ENCODE measurements at places on chromosomes 6 and 20. TPM values are rescaled to one million over a fixed set of nuclear protein-coding genes. Genes with fewer than 3 reads are reported as not detected.

DNA sequence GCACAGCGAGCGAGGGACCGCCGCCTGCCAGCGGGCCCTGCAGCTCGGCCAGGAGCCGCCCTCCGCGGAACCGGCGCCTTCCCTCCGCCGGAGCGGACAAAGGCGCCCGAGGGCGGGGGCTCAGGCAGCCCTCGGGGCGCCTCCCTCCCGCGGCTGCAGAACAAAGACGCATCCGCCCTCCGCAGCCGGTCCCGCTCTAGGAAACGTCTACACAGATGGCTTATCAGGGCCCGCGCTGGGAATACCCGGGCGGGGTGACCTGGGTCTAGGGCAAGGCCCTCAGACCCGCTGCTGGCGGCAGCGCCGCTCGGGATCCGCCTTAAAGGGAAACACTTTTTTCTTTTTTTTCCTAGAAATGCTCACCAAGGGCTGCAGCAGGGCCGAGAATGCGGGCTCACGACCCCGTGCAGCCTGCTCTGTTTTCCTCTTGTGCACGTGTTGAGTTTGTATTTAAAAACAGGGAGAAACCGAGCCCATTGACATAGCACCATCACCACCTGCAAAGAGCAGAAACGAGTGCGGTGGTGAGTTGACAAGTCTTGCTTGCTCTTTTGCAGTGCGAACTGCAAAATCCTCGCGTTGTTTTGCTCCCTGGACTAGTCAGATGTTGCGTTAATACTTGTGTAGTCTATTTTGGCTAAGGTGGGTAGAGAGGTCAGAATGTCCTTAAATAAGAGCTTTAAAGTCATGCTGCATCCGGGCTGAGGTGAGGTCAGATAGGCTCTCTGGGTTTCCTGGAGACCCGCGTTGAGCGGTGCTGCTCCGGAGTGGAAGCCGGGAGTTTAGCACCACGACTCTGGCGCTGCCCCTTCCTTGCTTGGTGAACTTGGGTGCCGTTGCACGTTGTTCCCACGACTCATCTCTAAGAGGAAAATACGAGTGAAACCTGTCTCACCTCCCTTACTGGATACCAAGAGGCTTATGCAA, 1.1 kb upstream of the RPS6KA2 start:
- DNase-seq, result no peak
- peaks cover 42% of the 10 kb centered on the region for H3K27me3 ChIP-seq
- H3K27ac ChIP-seq, result no peak overlapping the region
- H3K36me3 ChIP-seq, result no peaks in the 10 kb centered on the region
- H3K4me1 ChIP-seq, result peaks cover 12% of the 10 kb centered on the region

GRCh38 chr6:23851522-23851921, 274.5 kb upstream of the NRSN1 start:
- no peak overlapping the region for H3K4me3 ChIP-seq
- no peaks in the 10 kb centered on the region for H3K4me1 ChIP-seq
- H3K36me3 ChIP-seq, result no peaks in the 10 kb centered on the region
- no peak for DNase-seq
- no peak overlapping the region for H3K27ac ChIP-seq

DNA sequence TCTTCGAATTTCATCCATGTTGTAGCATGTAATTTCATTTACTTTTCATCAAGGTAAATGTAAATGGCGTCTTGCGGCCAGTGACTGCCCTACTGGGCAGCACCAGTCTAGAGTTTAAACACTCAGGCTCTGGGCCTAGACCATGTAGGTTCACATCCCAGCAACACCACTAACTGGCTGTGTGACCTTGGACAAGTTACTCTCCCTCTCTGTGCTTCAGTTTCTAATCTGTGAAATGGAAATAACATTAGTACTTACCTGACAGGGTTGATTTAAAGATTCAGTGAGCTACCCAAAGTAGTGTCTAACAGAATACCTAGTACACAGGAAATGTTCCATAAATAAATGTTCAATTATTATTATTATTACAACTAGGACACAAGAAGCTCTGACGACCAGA, 29.3 kb downstream of the PDRG1 start:
- H3K4me3 ChIP-seq, result no peak overlapping the region
- no peak overlapping the region for H3K27ac ChIP-seq
- no peaks in the 10 kb centered on the region for H3K27me3 ChIP-seq
- no peaks in the 10 kb centered on the region for H3K36me3 ChIP-seq
- no peak for DNase-seq

DNA sequence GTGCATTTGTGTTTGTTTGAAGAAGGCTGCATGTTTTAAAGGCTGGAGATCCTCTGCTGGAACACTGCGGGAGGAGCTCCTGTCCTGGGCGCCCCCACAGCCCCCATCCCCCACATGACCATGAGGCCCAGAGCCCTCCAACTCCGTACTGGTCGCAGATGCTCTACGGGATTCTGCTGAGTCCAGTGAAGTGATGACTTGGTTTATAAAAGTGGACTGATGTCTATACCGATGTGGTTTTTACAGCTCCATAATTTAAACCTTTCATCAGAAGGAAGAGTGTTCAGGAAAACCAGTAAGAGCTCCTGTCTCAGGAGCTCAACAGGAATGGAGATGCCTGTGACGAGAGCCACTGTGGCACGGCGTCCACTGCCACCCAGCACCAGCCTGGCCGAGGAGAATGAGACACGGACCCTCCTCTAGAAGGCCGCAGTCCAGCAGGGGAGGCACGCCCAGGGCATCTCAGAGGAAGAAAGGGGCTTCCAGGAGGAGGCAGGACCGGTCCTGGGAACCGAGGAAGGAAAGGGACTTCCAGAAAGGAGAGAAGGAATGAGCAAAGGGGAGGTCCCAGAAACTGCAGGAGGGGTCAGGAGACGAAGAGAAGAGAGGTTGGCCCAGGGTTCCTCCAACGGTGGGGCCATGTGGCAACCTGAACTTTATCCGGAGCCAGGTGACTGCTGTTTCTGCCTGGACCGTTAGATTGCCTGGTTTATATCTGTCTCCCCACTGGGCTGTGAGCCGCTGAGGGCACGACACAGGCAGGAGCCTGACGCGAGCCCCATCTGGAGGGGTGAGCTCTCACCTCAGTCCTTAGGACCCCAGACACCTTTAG, 26.9 kb downstream of the BFSP1 start:
- no peak for DNase-seq
- H3K4me3 ChIP-seq, result peak overlapping the region; percentile 36

CST4 gene
- not detected for total RNA-seq

ZBTB46 gene
- total RNA-seq, result 15.2 TPM

DNA sequence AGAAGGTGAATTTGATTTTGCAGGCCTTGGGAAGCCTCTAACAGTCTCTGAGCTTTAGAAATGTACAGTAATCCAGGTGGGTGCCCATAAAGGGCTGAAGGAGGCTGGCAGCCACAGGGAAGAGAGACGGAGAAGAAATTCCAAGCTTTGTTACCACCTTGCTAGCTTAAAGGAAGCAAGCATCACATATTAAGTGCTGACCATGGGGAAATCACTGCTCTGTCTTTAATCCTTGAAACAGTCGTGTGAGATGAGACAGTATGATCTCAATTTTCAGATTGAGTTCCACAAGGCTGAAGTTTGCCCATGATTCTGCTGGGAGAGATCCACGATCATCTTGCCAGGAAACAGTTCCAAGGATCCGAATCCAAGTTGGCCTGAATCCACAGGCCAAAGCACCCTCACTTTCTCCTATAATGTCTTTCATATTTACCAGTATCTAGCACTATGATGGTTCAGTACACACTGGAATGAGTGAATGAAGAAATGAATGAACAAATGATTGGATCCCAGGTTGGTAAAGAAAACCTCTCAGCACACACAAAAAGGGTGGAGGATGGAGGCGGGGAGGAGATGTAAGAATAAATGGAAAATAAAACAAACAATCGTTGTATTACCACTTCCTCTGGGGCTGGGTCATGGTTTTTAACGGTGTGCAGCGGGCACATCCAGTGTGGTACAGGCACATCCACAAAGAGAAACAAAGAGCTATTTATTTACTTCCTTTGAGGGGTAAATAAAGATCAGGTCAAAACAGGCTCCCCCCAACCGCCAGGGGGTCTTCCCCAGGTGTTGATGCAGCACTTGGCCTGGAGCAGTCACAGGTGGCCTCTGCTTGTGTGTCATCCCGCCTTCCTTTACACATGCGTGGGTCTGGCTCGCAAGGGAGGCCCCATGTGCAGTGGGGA, 28.2 kb upstream of the TAF8 start:
- 0 out of 2 replicates have a peak, but pooled peaks cover 2% of the 10 kb centered on the region for H3K4me1 ChIP-seq
- H3K27me3 ChIP-seq, result no peaks in the 10 kb centered on the region
- no peak overlapping the region for H3K4me3 ChIP-seq
- H3K36me3 ChIP-seq, result no peaks in the 10 kb centered on the region
- DNase-seq, result no peak
- H3K27ac ChIP-seq, result no peak overlapping the region

DNA sequence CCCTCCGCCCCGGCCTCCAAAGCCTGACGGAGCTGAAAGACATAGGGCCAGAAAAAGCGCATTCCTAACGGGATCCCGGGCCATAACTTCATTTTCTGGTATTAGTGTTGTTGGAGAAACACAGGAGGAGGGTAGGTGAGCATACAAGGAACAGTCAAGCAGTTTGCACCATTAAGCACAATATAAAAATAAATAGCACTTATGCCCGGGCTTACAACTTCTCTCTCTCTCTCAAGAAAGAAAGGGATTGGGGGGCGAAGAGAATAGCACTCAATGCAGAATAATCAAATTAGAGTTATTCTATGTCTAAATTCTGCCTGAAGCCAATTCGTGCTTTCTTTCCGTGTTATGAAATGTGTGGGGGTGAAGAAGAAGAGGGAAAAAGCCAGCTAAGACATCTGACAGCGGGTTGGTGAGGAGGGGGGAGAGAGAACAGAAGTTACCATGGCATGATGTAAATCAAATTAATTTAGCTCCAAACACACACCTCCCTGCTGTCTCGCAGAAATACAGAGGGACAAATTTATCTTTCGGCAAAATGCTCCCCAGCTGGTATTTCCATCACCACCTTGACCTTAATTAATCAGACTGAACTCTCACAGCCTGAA, 508 bp upstream of the METTL24 start:
- no peak for DNase-seq
- H3K36me3 ChIP-seq, result no peaks in the 10 kb centered on the region
- H3K4me1 ChIP-seq, result no peaks in the 10 kb centered on the region
- H3K4me3 ChIP-seq, result peak overlapping the region; percentile 26
- peaks cover 49% of the 10 kb centered on the region for H3K27me3 ChIP-seq

LY6G6C gene
- total RNA-seq, result 0.23 TPM

TMEM14C gene
- total RNA-seq, result 159 TPM

GRCh38 chr6:136550330-136551071, at the start of gene MAP7:
TSS of gene MAP7 (minus strand) at chr6:136550422. CDS start at chr6:136550408, 14 bp downstream.
- H3K27me3 ChIP-seq, result peaks cover 14% of the 10 kb centered on the region
- H3K4me3 ChIP-seq, result peak within 1 kb of the TSS; percentile 55

- H3K27me3 ChIP-seq, result no peaks in the 10 kb centered on the region
- DNase-seq, result no peak
- H3K27ac ChIP-seq, result peak overlapping the region; percentile 77
- peaks cover 8% of the 10 kb centered on the region for H3K36me3 ChIP-seq
- no peak overlapping the region for H3K4me3 ChIP-seq
These were observed 5.0 kb downstream of the TNFRSF6B start for GRCh38 chr20:63701329-63702035.

DNA sequence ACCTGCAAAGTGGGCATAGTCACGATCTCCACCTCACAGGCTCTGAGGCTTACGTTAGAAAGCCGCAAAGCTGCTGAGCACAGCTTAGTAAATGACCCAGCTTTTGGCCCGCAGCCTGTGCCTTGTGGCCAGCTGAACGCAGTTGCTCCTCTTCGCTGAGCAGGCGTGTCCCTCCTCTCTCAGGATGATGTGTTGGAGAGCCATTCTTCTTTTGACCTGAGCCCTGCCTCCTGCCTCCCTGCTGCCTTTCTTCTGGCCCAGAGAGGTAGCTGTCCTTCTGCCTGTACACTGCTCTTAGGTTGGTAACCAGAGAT, 47.6 kb upstream of the MYL9 start:
- H3K27ac ChIP-seq, result no peak overlapping the region
- H3K36me3 ChIP-seq, result no peaks in the 10 kb centered on the region
- H3K4me1 ChIP-seq, result no peaks in the 10 kb centered on the region
- no peak overlapping the region for H3K4me3 ChIP-seq
- DNase-seq, result no peak
- no peaks in the 10 kb centered on the region for H3K27me3 ChIP-seq

GRCh38 chr6:26355366-26355765, 9.6 kb upstream of the BTN3A2 start:
- DNase-seq, result no peak
- H3K27ac ChIP-seq, result no peak overlapping the region
- H3K36me3 ChIP-seq, result no peaks in the 10 kb centered on the region
- no peak overlapping the region for H3K4me3 ChIP-seq
- H3K27me3 ChIP-seq, result no peaks in the 10 kb centered on the region

FRMD1 gene
- 0.15 TPM for total RNA-seq

- H3K27ac ChIP-seq, result no peak overlapping the region
- no peaks in the 10 kb centered on the region for H3K4me1 ChIP-seq
- no peaks in the 10 kb centered on the region for H3K36me3 ChIP-seq
- H3K27me3 ChIP-seq, result no peaks in the 10 kb centered on the region
- H3K4me3 ChIP-seq, result no peak overlapping the region
These were observed 42.5 kb downstream of the PIGU start for GRCh38 chr20:34634392-34634791.

DNA sequence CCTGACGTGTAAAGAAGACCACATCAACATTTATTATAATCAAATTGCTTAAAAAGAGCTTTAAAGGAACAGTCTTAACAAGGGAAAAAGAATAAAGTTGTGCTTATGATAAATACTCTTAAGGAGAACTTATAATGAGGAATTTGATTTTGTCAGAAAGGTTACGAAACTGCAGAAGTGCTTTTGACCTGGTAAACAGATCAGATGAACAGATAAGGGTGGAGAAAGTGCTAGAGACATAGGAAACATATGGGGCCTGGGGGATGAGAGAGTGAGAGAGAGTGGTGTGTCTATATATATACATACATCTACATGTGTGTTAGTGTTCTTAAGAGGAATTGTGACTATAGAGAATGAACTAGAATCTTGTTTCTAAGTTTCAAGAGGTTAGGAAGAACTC, 186.2 kb upstream of the GJE1 start:
- H3K4me3 ChIP-seq, result no peak overlapping the region
- no peak for DNase-seq
- H3K36me3 ChIP-seq, result no peaks in the 10 kb centered on the region
- no peaks in the 10 kb centered on the region for H3K27me3 ChIP-seq

DNA sequence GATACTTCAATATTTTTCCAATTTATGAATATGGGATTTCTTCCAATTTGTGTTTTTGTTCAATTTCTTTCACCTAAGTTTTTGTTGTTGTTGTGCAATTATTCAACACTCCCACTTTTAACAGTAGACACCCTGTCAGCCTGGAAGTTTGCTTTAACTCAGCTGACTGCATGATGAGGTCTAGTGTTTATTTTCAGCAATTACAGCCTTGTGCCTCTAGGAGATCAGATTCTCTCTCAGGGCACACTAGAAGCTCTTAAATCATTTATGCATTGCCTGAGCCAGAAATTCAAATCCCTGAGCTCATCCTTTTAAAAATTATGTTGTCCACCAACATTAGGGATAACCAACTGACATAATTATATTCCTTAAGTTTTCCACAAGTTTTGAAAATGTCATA, 85.7 kb downstream of the MRAP2 start:
- no peaks in the 10 kb centered on the region for H3K36me3 ChIP-seq
- no peak for DNase-seq
- no peaks in the 10 kb centered on the region for H3K4me1 ChIP-seq
- no peak overlapping the region for H3K27ac ChIP-seq
- H3K27me3 ChIP-seq, result no peaks in the 10 kb centered on the region

Measured in Panc1 (cell line).